ENCODE measurements at places on chromosomes 3 and 15.

DNA sequence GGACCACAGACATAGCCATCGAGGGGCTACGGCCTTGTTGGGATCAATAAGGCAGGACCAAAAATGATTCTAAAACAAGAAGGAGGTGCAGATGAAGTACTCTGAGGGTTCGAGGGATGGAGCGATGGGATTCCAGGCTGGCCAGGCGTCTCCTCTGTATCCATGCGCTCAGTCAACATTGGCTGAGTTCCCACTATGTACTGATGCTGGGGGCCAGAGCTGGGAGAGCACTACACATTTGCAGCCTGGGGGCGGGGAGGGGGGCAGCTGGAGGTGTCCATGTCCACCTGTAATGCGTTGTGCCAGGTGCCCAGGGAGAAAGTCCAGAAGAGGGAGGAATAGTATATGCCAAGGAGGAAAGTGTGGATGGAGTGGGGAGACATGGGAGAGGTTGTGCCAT is 81.5 kb downstream of the AAGAB start:
- no peak for DNase-seq

DNA sequence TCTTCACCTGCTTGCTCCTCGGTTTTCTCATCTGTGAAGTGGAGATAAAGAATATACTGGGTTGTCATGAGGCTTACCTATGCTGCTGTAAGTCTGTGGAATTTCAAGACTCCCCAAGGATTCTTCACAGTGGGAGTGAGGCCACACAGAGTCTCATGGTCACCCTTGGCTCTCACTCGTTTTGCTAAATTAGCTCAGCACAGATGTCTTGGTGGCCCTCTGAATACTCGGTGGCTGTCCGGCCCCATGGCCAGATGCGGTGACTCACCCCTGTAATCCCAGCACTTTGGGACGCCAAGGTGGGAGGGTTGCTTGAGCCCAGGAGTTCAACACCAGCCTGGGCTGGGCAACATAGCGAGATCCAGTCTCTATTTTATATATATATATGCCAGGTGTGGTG is 5.0 kb upstream of the CHCHD6 start:
- DNase-seq, result no peak

- no peak for DNase-seq
Observed at GRCh38 chr3:52197499-52197841, 490 bp upstream of the ALAS1 start.

- no peak for DNase-seq
Observed at GRCh38 chr3:4476496-4476895, 9.4 kb upstream of the SUMF1 start.

GRCh38 chr3:66639809-66640356 is 139.1 kb upstream of the LRIG1 start:
- no peak for DNase-seq

- DNase-seq, result no peak
Observed at GRCh38 chr15:86267892-86268291, 188.2 kb downstream of the AGBL1 start.

- DNase-seq, result no peak
Observed at GRCh38 chr3:129004639-129005295, 3.7 kb downstream of the EFCC1 start.

- DNase-seq, result no peak
Observed at GRCh38 chr15:66959875-66960274, 105.5 kb upstream of the SMAD3 start.

GRCh38 chr3:100401674-100402041 is 319 bp downstream of the LNP1 start:
- DNase-seq, result no peak

- no peak for DNase-seq
Observed at GRCh38 chr3:42887084-42887483, 11.4 kb upstream of the CYP8B1 start.

DNA sequence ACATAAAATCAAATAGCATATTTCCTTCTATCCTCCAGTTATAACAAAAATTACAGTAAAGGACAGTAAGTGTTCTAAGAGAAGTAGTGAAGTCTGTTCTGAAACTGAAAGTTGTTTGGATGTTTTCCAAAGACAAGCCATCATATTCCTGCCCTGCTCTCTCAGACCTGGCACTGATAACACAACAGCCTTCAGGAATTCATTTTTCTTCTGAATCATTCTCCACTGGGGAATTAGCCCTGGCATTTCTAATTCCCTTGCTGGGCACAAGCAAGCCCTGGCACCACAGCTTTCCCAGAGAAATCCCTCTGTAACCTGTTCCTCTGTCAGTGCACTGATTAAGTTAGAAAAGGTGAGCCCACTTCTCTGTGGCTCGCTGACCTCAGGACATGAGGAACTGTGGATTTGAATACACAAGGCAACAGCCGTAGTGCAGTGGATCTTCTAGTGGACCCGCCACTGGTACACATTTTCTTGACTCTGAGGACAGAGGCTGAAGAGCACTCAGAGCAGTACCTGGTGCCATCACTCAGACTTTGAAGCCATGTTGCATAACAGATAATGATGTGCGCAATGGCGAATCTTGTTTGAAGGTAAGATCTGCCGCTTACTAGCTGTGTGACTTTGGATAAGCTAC is 61.6 kb downstream of the WWTR1 start:
- no peak for DNase-seq

DNA sequence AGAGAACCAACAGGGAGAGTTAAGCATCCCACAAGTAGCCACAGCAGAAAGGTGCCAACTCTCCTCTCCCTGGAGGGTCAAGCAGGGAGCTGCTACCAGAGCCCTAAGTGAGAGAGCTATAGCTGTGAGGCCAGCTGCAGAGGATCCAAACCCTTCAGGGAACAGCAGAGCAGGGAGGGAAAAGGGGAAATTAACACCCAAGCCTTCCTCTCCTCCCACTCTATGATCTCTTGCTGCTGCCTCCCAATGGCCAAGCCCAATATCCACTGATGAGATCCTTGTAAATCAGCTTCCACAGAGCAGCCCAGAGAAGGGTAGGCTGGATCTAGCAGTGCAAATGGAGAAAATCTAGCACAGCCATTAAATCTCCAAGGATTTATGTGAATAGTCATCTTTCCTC is 68.2 kb upstream of the THBS1 start:
- DNase-seq, result no peak

DNA sequence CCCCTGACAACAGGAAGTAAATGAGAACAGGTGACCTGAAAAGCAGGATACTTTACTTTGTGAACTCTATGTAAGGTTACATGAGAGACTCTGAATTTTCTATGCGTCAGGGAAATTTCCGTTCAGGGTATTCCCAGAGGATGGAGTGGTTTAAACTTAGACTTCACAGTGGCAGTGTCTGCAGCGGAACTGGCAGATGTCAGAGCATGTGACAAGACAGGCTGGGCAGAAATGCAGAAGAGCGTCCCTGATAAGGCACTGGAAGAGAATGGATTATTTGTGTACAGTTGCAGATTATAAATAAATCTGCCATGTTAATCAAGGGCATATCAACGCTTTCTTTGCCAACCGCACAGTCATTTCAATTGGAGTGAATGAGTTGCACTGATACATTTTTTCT is 598.4 kb upstream of the ZNF717 start:
- DNase-seq, result no peak

DNA sequence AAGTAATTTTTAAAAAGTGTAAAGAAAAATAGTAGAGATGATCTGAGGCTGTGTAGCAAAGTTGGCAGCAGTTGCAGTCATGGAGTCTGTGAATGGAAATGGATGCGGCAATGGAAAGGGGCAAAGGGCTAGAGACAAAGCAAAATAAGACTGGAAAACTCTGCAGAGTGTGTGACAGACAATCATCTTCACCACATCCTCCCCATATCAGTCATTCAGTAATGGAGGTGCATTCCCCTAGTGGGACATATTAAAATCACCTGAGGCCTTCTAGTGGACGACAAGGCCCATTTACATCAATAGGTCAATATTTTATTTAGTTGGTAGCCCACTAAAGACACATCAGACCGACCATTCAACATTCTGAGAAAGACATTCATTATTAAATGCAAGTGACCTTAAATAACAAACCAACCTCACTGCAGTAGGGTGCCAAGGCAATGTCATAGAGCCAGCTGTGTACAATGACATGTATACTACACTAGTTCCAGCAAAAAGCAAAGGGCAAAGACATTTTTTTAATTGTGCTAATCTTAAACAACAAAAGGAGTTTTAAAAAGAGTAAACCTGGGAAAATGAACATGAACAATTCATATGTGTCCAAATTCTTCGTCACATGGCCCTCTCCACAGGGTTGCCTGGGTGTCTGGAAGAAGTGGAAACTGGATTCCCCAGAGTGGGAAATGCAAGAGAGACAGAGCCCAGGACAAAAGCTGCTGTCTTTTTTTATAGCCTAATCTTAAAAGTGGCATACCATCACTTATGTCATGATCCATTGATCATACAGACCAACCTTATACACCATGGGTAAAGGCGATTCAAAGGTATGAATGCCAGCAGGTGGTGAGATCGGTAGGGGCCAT is 15.6 kb upstream of the RAP2B start:
- no peak for DNase-seq

- DNase-seq, result no peak
Observed at GRCh38 chr3:72604328-72604727, 243.9 kb downstream of the SHQ1 start.

DNA sequence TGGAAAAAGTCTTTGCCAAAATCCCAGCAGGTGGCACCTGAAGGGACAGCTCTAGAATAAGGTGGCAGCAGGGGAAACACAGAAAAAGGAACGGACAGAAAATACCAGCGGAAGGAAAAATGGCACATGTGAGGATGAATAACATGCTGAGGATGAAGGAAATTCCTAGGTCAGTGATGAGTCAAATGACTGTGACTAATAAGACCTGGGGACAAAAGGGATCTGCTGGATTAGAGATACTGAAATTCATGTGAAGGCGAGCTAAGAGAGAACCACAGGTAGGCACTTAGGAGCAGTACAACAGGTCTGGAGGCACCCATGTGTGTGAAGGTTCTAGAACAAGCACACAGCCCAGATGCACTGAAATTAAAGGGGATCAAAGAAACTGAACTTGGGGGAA is 482.5 kb downstream of the FOXP1 start:
- no peak for DNase-seq

GRCh38 chr3:142886940-142887339 is 1.9 kb downstream of the PCOLCE2 start:
- peak; percentile 25 for DNase-seq

GRCh38 chr3:122415104-122415744 is 638 bp downstream of the WDR5B start:
- peak; percentile 23 for DNase-seq

DNA sequence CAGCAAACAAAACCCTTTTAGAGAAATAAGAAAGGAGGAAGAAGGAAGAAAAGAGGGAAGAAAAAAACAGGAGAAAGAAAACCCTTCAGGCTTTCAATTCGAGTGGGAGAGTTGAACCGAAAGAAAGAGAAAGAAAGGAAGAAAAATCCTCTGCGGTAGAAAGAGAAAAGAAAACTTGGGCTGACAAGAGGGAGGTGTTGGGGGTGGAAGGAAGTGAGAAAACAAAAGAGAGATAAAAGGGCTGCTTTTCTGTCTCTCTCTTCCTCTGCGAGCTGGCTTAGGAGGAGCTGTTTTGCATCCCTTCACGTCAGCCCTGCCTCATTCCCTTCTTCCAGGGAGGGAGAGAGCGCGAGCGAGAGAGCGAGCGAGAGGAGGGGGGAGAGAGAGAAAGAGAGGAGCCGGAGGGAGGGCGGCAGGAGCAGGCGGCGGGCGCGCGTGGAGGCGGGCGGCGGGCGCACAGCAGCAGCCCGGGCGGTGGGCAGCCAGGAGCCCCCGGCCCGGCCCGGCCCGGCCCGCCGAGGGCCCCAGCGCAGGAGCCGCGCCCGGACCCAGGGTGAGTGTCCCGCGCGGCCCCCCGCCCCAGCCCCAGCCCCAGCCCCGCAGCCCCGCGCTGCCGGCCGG is at the start of gene ZNF710:
ZNF710 (plus strand) TSS at position 263 of the 621 bp plus-strand sequence. CDS start 65,814 bp downstream, outside the sequence.
- peak; percentile 39 for DNase-seq
